ENCODE measurements at places on chromosomes 11 and 22.

DNA sequence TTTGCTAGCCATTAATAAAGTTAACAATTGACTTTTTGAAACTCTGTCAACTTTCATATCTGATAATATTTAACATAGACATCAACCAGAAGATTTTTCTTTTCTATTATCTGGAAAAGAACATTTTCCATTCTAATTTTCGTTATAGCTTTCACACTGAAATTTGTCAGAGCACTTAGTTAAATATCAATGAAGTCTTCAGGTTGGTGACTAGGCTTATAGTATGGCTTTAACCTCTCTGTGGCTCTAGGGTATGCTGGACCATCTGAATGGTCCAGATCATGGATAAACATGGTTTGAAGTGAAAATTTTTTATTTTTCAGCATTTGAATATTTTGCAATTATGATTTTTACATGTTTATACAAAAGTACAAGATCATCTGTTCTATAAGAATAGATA is 548.1 kb downstream of the CNTN5 start:
- DNase-seq: no peak

DNA sequence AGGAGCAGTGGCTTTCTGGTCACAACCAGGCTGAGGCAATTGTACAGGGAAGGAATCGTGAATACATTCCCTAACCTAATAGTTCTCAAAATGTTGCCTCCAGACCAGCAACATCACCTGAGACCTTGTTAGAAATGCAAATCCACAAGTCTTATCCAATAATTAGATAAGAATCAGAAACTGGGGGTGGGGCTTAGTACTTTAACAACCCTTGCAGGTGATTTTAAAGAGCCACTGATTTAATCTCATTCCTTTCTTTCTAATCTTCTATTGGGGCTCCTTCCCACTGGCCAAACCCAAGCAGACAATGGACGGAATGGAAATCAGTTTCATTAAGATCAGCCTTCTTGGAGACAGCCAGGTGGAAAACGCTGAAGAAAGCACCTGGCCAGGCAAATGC is 142.4 kb upstream of the DDI1 start:
- DNase-seq: no peak

DNA sequence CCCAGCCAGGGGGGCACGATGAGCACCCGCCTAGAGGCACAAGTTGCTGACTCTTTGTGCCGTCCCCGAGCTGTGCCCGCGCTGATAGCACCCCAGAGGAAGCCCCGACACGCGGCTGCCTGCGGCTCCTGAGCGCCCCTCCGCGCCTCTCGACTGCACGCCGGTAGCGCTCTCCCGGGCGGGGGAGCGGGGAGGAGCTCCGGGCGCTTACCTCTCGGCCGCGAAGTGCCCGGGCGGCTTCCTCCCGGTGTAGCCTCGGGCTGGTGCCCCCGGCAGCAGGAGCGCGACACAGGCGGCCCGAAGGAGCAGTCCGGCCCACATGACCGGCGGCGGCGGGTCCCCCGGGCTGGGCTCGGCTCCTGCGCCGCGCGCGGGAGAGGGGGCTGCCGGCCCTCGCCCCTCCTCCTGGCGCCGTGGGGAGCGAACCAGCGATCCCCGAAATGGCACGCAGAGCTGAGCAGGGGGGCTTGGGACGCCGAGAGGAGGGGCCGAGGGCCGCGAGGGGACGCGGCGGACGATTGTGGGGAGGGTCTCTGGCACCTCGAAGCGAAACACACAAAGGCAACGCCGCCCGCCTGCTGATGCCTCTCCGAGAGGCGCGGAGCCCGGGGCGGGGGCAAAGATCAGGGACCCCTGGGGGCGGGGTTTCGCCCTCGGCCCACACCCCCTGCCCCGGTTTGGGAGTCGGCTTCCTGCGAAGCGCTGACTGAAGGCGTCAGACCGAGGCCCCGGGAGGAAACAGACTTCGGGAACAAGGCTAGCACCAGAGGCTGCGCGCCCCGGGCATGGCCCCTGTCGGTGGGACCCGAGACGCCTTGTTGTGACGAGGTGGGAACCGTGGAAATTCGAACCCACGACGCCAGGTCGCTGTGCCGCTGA is at the start of gene VWCE:
VWCE (minus strand) TSS at position 600 of the 879 bp plus-strand sequence; CDS start at position 321, 279 bp downstream.
- peak; percentile 86 for DNase-seq

DNA sequence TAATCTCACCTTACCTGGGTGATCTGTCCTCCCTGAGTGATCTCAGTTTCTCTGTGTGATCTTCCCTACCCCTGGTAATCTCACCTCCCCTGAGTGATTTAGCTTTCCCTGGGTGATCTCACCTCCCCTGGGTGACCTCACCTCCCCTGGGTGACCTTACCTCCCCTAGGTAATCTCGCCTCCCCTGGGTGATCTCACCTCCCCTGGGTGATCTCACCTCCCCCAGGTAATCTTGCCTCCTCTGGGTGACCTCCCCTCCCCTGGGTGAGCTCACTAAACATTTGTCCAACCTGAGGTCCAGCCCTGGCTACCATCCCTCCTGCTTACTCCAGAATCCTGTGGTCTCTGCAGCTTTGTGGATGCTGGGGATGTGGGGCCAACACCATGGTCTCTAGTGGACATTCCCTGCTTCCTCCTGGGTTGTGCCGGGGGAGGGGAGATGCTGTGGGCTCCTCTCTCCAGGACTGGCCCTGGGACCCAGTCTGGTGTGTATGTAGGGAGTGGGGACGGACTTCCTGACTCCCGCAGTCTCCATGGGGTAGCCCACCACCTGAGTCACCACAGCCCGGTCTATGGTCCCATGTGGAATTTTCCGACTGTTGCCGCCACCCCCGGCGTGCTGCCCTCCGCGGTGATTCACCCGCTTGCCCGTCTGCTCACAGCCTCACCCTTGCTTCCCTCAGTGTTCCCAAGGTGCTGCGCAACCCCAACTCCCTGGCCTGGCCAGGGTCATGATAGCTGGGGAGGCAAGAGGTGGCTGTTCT is 9.9 kb downstream of the LSP1 start:
- DNase-seq: no peak

- no peak for DNase-seq
Observed at GRCh38 chr22:38694940-38695339, 5.8 kb downstream of the JOSD1 start.

GRCh38 chr22:18022876-18023275 is 1.5 kb downstream of the MICAL3 start:
- no peak for DNase-seq

DNA sequence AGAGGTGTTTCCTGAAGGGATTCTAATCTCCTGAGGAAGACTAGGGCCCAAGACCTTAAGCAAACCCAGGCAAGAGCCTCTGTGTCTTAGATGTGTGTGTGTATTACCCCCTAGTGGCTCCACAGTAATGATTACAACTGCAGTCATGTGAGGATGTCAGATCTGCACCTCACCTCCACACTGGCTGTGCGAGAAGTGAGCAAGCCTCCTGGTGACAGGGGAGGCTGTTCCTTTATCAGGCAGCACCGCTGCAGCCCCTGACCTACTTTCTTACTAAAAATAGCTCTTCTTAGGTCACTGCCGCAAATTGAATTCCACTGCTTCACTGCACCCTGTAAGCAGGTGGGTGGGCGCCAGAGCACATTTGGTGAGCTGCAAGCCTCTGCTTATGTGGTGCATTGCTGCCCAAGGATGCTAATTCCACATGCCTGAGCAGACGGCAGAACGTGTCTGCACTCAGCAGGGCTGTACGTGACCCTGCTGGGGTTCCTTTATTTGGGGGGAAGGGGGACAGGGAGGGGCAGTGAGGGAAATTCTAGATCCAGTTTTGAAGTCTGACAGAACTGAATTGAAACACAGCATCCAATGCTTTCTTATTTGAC is 112.4 kb downstream of the KCNC1 start:
- DNase-seq: peak; percentile 3

- DNase-seq: peak; percentile 45
Observed at GRCh38 chr11:100681064-100681502, 6.0 kb upstream of the ARHGAP42 start.

GRCh38 chr11:72600557-72600956 is 73.7 kb downstream of the PDE2A start:
- no peak for DNase-seq

- DNase-seq: no peak
Observed at GRCh38 chr11:47534704-47535251, 18.2 kb downstream of the CELF1 start.

DNA sequence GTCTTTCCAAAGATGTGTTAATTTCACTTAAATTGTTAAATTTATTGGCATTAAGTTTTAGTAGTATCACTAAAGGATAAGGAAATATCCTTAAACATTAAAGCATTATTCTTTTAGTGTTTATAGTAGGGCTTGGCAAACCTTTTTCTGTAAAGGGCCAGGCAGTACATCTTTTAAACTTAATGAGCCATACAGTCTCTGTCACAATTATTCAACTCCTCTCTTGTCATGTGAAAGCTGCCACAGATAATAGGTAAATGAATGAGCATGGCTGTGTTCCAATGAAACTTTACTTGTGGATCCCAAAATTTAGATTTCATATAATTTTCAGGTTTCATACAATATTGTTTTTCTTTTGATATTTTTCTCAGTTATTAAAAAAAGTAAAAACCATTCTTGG is 268.2 kb upstream of the C11orf87 start:
- no peak for DNase-seq

DNA sequence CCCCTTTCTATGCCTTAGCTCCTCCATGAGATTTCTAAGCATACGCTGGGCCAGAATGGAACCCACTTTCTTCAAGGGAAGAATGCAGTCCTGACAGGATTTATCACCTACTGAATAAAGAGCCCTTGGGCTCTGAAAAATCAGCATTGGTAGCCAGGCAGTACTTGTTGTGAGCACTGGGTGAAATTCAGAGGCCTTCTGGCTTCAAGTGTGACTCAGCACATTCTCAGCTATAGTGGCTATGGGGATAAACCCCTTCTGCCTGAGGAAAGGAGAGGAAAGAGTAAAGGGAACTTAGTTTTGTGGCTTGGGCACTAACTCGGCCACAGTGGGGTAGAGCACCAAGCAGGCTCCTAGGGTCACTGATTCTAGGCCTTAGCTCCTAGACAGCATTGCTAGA is 574.8 kb downstream of the JRKL start:
- DNase-seq: no peak

DNA sequence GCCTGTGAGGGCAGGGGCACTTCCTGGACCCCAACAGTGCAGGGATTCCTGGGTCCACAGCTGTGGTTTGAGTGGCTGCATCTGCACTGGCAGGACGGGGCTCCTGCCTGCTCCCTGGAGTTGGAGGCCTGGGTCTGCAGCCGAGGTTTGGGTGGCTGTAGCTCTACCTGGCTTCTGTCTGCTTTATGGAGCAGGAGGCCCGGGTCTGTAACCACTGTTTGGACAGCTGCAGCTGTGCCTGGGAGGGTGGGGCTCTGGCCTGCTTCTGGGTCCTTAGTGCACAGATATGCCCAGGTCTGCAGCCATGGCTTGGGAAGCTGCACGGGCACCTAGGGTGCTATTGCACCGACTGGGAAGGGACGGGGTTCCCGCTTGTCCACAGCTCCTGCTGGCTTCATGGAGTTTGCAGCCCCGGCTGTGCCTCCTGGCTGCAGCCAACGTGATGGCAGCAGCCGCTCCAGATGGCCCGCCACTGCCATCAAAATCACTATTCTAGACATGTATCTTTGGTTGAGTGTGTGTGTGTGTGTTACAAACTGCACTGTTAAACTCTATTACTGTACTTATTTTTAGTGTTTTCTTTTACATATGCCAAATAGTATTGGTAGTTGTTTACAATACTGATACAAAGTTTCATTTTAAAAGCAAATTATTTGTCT is 412.3 kb upstream of the KIRREL3 start:
- DNase-seq: no peak

DNA sequence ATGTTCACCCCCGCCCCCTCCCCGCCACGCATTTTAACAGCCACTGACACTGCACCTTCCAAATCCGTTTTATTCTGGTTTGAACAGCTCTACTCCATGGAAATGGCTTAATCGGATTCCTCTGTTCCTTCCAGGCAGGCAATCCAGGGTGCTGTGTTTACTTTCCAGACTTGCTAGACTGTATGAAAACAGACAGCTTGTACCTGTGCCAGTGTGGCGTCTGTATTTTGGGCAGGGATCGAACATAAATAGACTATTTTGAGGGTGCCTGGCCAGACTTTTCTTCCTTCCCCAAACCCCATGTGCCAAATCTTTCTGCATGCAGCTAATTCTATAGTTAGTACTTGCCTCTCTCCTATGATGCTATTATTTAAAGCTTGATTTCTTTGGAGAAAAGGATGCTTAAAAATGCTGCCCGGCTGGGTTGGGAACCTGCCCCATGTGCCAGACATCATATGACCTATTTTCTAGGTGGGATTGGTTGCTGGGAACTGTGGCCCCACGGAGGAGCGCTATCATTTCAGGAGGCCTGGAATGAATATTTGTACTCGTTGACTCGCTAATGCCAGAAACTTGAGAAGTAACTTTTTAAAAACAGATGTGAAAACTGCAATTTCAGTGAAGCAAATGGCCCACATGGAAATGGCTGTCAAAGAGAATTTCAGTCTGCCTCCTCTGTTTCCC is 814.8 kb downstream of the BRD1 start:
- no peak for DNase-seq

DNA sequence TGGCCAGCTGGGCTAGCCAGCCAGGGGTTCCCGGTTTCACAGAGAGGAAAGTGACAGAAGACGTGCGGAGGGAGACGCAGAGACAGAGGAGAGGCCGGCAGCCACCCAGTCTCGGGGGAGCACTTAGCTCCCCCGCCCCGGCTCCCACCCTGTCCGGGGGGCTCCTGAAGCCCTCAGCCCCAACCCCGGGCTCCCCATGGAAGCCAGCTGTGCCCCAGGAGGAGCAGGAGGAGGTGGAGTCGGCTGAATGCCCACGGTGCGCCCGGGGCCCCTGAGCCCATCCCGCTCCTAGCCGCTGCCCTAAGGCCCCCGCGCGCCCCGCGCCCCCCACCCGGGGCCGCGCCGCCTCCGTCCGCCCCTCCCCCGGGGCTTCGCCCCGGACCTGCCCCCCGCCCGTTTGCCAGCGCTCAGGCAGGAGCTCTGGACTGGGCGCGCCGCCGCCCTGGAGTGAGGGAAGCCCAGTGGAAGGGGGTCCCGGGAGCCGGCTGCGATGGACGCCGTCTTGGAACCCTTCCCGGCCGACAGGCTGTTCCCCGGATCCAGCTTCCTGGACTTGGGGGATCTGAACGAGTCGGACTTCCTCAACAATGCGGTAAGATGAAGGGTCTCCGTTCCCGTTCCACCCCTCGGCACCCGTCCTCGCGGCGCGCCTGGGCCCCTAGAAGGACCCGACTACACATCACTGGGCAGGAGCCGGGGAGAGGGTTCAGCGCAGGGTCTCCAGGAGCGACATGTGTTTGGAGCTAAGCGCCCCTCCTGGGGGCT is at the start of gene CREB3L1:
CREB3L1 (plus strand) TSS at position 41 of the 765 bp plus-strand sequence; CDS start at position 491, 450 bp downstream.
- DNase-seq: peak; percentile 74

DNA sequence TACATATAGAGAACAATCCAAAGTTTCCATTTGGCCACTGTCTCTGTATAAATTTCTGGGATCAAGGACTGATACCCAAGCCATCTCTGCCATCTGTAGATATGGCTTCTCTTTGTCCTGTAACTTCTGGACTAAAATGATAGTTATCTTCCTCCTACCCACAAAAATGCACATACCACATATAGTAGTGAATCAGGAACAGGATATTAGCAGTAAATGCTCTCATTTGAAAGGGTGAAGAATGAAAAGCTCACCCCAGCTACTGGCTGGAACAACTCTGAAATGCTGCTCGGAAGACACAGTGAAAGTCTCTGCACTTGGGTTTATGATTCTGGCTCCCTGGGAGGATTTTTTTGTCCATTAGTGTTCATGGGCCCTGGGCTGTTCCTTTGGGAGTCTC is 856.4 kb upstream of the LRRC4C start:
- DNase-seq: no peak

Data from nephron progenitor cell (in vitro differentiated cells).